RWPE2 (cell line): ENCODE measurements at places on chromosomes 12 and 14.
A peak's percentile ranks its signal among the peaks of the same experiment; 100 is the strongest.

GRCh38 chr14:95102680-95103044 is 54.7 kb downstream of the DICER1 start:
- H3K27ac ChIP-seq: no peak overlapping the region
- DNase-seq: no peak

- no peak overlapping the region for H3K4me3 ChIP-seq
- H3K27ac ChIP-seq: no peak overlapping the region
- no peaks in the 10 kb centered on the region for H3K27me3 ChIP-seq
- no peaks in the 10 kb centered on the region for H3K36me3 ChIP-seq
Measured at GRCh38 chr12:59164226-59164625, 243.9 kb upstream of the LRIG3 start.

DNA sequence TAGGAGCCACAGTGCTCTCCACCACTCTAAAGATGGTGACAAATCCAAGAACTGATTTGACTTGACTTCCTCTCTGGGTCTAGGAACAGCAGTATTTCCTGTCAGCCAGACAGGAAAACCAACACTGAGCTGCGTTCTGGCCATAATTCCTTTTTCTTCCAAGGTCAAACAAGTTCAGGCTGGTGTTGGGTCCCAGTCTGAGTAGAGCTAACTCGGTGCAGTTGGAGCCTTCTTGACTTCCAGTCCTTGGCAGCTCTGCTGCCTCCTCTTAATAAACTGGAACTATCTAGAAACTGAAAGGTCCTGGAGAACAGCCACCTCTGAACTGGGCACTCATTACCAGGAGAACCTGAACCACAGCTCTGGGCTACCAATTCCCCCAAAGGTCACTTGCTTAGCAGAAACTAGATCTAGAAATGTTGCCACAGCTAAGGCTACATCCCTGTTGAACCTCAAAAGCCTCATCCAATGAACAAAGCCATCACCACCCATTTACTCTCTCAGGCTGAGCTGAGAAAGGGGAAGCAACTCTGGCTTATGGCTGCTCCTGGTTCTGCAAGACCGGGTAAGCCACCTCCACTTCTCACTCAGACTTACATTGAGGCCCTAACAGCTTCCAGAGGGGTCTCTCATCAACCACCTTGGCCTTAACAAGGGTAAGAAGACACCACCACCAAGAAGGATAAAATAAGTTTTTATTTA is 27.7 kb downstream of the MAX start:
- DNase-seq: no peak
- no peak overlapping the region for H3K27ac ChIP-seq

DNA sequence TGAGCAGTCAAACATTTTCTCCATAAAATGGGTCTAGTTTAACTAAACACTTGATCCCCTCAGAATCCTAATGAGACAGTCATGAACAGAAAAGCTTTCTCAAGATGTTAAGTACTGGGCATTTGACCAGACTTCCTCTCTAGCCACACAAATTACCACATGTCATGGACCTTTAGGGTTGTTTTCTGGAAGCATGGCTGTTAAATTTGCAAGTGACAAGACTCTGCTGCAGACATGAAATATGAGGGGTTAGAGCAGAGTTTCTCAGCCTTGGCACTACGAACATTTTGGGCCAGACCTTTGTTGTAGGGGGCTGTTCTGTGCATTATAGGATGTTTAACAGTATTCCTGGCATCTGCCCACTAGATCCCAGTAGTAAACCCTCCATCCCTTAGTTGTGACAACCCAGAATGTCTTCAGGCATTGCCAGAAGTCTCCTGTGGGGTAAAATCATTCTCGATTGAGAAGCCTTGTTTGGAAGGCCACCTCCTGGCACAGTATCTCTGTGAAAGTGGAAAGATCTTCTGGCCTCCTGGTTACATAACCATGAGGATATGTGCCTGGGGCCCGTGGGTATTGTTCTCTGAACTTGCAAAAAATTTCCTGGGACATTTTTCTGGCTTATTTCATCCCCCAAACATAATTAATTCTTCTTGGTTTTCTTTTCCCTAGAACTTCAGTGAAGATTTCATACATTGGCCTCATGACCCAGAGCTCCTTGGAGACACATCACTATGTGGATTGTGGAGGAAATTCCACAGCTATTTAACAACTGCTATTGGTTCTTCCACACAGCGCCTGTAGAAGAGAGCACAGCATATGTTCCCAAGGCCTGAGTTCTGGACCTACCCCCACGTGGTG is 4.3 kb downstream of the TMEM106C start:
- DNase-seq: no peak
- peaks cover 32% of the 10 kb centered on the region for H3K36me3 ChIP-seq
- H3K4me1 ChIP-seq: peaks cover 4% of the 10 kb centered on the region
- no peak overlapping the region for H3K27ac ChIP-seq

- DNase-seq: no peak
- H3K36me3 ChIP-seq: 0 out of 2 replicates have a peak, but pooled peaks cover 9% of the 10 kb centered on the region
- no peak overlapping the region for H3K4me3 ChIP-seq
- H3K27ac ChIP-seq: no peak overlapping the region
Measured at GRCh38 chr12:8709124-8709830, 11.5 kb downstream of the RIMKLB start.

GRCh38 chr12:78628491-78629100 is 236.0 kb upstream of the SYT1 start:
- H3K27ac ChIP-seq: no peak overlapping the region
- no peak overlapping the region for H3K4me3 ChIP-seq
- no peaks in the 10 kb centered on the region for H3K36me3 ChIP-seq
- DNase-seq: no peak
- H3K4me1 ChIP-seq: no peaks in the 10 kb centered on the region

DNA sequence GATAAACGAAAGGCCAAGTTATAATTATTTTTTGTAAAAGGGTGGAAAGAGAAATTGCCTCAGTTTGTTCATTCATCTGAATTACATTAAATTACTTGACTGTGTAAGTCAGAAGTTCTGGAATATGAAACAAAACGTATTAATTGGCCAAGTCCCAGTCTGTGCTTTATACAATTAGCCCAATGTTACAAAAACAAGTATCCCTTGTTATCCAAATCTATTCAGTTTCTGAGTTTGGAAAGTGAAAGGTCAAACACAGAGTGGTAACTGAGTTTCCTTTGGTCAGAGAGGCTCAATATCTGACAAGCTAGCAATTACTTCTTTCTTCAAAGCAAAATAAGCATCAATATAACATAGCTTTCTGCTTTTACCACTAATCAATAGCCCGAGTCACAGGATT is 62.6 kb downstream of the SPPL3 start:
- no peak overlapping the region for H3K4me3 ChIP-seq
- H3K27ac ChIP-seq: no peak overlapping the region
- DNase-seq: no peak
- no peaks in the 10 kb centered on the region for H3K27me3 ChIP-seq
- no peaks in the 10 kb centered on the region for H3K4me1 ChIP-seq
- no peaks in the 10 kb centered on the region for H3K36me3 ChIP-seq

GRCh38 chr14:52789118-52789517 is 2.3 kb downstream of the GNPNAT1 start:
- no peak overlapping the region for H3K4me3 ChIP-seq
- H3K4me1 ChIP-seq: peaks cover 24% of the 10 kb centered on the region
- H3K27ac ChIP-seq: no peak overlapping the region
- DNase-seq: no peak

DNA sequence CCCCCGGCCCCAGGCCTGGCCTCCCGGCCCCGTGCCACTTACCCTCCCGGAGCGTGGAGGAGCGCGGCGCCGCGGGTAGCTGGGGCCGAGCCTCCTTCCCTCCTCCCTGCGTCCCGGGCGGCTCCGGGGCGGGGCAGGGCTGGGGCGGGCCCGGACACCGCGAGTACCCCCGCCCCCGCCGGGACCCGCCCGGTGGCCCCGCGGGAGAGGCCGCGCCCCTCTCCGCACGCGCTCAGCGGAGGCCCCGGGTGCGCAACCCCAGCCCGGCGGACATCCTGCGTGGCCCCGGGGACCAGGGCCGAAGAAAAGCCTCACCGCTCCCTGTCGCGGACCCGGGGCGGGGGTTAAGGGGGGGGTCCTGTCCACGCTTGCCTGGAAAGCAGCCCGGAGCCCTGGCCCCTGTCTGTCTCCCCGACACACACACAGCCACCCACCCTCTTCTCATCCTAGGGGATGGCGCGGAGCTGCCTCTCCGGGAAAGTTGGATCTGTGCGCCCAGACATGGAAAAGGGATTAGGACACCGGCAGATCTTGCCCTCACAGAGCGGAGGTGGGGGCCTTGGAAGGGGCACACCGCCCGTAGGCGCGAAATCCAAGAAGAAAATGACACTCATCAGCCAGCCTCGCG is at the start of gene SYNE3:
Gene SYNE3, minus strand, starts transcription at position 97 of the 628 bp plus-strand sequence. CDS start 40,829 bp downstream, outside the sequence.
- peak within 1 kb of the TSS; percentile 69 for H3K27ac ChIP-seq
- peak within 1 kb of the TSS; percentile 52 for H3K4me3 ChIP-seq
- no peak for DNase-seq
- peaks cover 6% of the 10 kb centered on the region; the same call in 1 of the 2 replicates for H3K36me3 ChIP-seq
- no peaks in the 10 kb centered on the region for H3K27me3 ChIP-seq

- H3K27ac ChIP-seq: no peak overlapping the region
- no peaks in the 10 kb centered on the region for H3K4me1 ChIP-seq
- no peak for DNase-seq
- peaks cover 18% of the 10 kb centered on the region for H3K27me3 ChIP-seq
- H3K4me3 ChIP-seq: no peak overlapping the region
Measured at GRCh38 chr12:81077329-81077685, 572 bp upstream of the ACSS3 start.

DNA sequence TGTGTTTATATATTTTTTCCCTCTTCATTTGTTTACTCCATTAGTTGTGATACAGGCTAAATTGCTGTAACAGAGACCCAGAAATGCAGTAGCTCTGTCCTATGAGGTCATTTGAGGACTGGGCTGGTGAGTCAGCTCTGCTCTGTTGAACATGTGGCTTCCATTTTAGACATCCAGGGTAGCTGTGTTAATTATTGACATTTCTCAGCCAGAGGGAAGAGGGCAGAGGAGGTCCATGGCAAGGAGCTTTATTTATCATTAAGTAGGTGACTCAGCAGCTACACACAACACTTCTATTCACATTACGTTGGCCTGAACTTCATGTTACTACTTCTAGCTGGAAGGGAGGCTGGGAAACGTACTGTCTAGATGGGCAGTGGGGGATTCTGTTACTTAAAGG is 85.4 kb downstream of the PTCSC3 start:
- DNase-seq: no peak
- H3K4me1 ChIP-seq: peaks cover 10% of the 10 kb centered on the region
- no peak overlapping the region for H3K27ac ChIP-seq
- no peaks in the 10 kb centered on the region for H3K36me3 ChIP-seq
- no peaks in the 10 kb centered on the region for H3K27me3 ChIP-seq

- H3K36me3 ChIP-seq: no peaks in the 10 kb centered on the region
- H3K27me3 ChIP-seq: no peaks in the 10 kb centered on the region
- H3K4me3 ChIP-seq: no peak overlapping the region
- H3K27ac ChIP-seq: no peak overlapping the region
- no peak for DNase-seq
- H3K4me1 ChIP-seq: no peaks in the 10 kb centered on the region
Measured at GRCh38 chr12:3335078-3335487, 155.9 kb upstream of the PRMT8 start.

DNA sequence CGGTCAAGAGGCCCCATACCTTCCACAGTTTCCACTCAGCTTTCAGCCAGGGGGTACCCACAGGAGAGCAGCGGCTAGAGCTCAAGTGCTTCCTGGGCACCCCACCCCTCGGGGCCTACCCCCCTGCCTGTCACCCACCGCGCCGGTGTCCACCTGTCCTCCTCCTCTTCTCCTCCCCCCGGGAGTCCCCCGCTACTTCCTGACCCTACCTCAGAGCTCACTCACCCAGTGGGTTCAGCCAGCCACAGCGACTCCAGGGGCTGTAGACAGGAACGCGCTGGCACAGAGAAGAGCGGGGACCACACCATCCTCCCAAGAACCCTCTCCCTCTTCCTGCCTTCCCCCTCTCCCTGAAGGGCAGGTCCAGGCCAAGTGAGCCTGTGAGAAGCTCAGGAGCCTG is 123.0 kb downstream of the ESRRB start:
- peaks cover 6% of the 10 kb centered on the region for H3K4me1 ChIP-seq
- H3K4me3 ChIP-seq: no peak overlapping the region
- H3K27ac ChIP-seq: no peak overlapping the region
- DNase-seq: peak; percentile 66

DNA sequence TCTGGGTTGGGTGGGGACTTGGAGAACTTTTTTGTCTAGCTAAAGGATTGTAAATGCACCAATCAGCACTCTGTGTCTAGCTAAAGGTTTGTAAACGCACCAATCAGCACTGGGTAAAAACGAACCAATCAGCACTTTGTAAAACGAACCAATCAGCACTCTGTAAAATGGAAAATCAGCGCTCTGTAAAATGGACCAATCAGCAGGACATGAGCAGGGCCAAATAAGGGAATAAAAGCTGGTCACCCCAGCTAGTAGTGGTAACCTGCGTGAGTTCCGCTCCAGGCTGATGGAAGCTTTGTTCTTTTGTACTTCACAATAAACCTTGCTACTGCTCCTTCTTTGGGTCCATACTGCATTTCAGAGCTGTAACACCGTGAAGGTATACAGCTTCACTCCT is 1.7 kb upstream of the ACOT2 start:
- no peak for DNase-seq
- H3K27ac ChIP-seq: no peak overlapping the region
- peaks cover 16% of the 10 kb centered on the region for H3K4me1 ChIP-seq

GRCh38 chr12:19761463-19761862 is 322.2 kb downstream of the AEBP2 start:
- H3K4me3 ChIP-seq: no peak overlapping the region
- H3K4me1 ChIP-seq: no peaks in the 10 kb centered on the region
- H3K36me3 ChIP-seq: no peaks in the 10 kb centered on the region
- DNase-seq: no peak

DNA sequence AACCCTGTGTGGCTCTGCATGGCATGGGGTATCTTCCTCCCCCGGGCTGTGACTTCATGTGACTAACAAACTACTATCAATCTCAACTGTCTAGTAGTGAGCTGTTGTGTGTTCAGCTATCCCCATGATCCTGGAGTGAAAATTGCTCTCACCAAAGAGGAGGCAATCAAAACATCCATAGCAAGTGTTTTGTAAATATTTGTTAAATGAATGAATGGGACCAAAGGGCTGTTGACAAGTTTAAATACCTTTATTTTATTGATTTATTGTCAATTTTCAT is 138.1 kb upstream of the CPM start:
- no peak overlapping the region for H3K27ac ChIP-seq
- no peak overlapping the region for H3K4me3 ChIP-seq
- H3K27me3 ChIP-seq: no peaks in the 10 kb centered on the region
- no peaks in the 10 kb centered on the region for H3K36me3 ChIP-seq

- peaks cover 7% of the 10 kb centered on the region for H3K4me1 ChIP-seq
- DNase-seq: no peak
- H3K27ac ChIP-seq: no peak overlapping the region
- no peaks in the 10 kb centered on the region for H3K27me3 ChIP-seq
- H3K36me3 ChIP-seq: no peaks in the 10 kb centered on the region
Measured at GRCh38 chr14:99191395-99192027, 80.5 kb downstream of the BCL11B start.

- H3K27me3 ChIP-seq: no peaks in the 10 kb centered on the region
- H3K36me3 ChIP-seq: no peaks in the 10 kb centered on the region
- no peak overlapping the region for H3K27ac ChIP-seq
- H3K4me1 ChIP-seq: no peaks in the 10 kb centered on the region
Measured at GRCh38 chr12:124153392-124153791, 141.5 kb upstream of the RFLNA start.
